GM10248 (cell line): ENCODE measurements at places on chromosomes 6 and 20.

DNA sequence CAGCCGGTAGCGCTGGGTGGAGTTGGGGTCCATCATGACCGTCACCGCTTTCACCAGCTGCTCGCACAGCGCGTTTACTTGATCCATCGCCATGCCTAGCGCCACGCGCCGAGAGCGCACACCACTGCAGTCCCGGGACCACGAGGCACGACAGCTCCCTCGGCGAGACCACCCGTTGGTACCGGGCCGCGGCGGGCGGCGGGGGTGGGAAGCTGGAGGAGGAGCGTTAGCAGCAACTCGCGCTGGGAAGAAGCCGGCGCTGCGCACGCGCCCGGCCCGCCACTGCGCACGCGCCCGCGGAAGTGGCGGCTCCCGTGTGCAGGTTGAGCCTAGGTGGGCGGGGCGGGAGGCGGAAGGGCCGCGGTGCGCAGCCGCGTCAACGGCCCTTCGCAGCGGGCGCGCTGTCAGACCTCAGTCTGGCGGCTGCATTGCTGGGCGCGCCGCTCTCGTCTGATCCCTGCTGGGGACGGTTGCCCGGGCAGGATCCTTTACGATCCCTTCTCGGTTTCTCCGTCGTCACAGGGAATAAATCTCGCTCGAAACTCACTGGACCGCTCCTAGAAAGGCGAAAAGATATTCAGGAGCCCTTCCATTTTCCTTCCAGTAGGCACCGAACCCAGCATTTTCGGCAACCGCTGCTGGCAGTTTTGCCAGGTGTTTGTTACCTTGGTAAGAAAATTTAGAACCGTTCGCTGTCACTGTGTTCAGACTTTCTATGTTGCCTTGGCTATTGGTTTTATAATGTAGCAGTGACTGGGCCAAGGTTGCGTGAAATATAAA, at the start of the genes POLH and XPO5:
POLH (plus strand) TSS at position 414 of the 780 bp plus-strand sequence. CDS start 6,135 bp downstream, outside the sequence.
XPO5 (minus strand) TSS at position 267 of the 780 bp plus-strand sequence; CDS start at position 93, 174 bp downstream.
- peak; percentile 98 for DNase-seq

GRCh38 chr20:38286586-38287531, 17.1 kb upstream of the BPI start:
- DNase-seq = no peak

GRCh38 chr6:125008261-125008703, 46.0 kb downstream of the RNF217 start:
- no peak for DNase-seq

DNA sequence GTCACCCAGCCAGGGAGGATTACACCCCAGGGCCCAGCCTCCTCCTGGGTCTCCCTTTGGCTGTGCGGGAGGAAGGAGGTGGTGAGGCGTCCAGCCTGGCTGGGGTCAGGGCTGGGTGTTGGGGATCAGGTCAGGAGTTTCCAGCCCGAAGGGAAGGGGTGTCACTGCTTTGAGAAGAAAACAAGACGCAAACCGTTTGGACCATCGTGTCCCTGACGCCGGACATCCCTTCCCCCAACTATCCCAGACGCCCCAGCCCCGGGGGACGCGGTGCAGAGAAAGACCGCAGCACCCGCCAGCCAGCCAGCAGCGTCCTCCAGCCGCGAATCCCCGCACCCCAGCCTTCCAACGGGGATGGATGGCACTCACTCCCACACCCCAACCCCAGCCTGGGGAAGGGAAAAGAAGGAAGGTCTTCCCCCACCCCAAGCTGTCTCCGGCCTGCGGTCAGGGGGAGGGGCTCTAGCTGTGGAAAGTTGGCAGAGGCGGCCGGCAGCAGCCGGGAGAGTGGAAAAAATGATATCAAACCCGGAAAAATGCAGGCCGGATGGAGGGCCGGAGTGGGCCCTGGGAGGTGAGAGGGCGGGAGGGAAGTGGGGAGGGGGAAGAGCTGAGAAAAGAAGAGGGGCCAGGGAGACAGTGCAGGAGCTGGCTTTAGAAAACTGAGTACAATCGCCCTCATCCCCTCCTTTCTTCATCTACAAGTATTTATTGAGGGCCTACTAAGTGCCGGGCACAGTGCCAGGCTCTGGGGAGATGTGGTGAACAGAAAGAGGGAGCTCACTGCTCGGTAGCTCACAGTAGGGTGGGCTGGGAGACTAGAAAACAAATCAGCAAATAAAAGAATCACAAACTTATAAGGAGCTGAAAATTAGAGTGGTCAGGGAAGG, 10.6 kb downstream of the REM1 start:
- DNase-seq = no peak

DNA sequence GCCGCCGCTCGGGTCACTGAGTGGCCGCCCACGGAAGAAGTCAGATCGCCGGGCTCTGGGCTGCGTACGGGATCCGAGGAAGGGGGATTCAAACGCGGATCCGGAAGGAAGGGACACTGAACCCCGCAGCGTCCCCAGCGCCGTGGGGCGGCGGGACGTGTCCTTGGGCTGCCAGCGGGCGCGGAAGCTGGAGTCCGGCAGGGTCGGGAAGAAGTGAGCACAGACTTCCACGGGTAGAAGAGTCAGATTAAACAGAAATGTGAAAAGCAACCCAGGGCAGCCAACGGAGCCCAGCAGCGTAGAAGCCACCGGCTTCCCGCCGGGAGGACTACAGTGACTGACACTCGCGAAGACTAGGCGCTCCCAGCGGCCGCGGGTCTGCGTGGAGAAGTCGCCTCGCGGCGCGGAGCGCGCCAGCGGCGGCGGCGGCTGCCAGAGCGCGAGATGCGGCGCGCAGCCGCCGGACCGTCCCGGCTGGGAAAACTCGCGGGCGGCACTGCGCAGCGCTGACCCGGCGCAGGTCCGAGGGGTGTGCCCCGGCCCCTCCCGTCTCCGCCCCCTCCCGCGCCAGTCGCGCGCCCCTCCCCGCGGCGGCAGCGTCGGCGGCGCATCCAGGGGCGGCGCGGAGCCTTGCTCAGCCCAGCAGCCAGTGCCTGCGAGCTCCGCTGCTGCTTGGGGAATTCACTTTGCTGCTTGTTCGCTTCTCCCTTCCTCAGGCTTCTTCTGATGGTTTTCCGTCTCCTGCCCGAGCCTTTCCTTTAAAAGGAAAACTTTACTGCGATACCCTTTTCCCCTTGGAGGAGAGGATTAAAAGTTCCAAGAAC, at the start of gene SAMD5:
SAMD5 (plus strand) TSS at position 649 of the 824 bp plus-strand sequence. CDS start 239 bp downstream, outside the sequence.
- peak; percentile 46 for DNase-seq

GRCh38 chr20:50724851-50725723, 6.3 kb upstream of the PARD6B start:
- peak; percentile 45 for DNase-seq

- DNase-seq = no peak
These were observed at the start of gene NOL4L for GRCh38 chr20:32585011-32585585. TSS of gene NOL4L (minus strand) at chr20:32585333. CDS start at chr20:32584890, 443 bp downstream.

GRCh38 chr6:84651583-84651982, 112.8 kb downstream of the TBX18 start:
- no peak for DNase-seq

DNA sequence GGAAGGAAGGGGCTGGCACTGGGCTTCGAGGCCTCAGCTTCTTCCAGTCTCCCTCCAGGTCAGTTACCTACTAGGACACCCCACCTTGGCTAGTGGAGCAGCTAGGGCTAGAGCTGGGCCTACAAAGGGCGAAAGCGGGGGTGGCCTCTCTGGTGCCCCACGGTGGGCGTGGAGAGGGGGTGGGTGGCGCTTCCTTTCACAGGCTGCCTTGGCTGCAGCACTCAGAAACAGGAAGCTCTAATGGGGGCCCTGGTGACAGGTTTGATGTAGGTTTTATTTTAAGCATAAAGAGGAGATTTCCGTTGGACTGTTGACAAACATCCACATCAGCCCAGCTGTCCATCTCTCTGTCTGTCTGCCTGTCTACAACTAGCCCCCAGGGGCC, 13.4 kb downstream of the FAM110A start:
- peak; percentile 66 for DNase-seq
